CD4-positive, alpha-beta T cell (primary cell): ENCODE measurements at places on chromosomes 11 and 22. TPM values are rescaled to one million over a fixed set of nuclear protein-coding genes. Genes with fewer than 3 reads are reported as not detected.

The TMEM179B gene
- total RNA-seq, result 34.7 TPM

The SCN2B gene
- not detected for total RNA-seq

The BTG4 gene
- total RNA-seq, result not detected

GRCh38 chr11:19422276-19422675 lies 181.5 kb upstream of the E2F8 start:
- no peak for DNase-seq

GRCh38 chr11:117387992-117388755 lies 60.5 kb downstream of the CEP164 start:
- no peak for DNase-seq

GRCh38 chr11:114122686-114123085 lies 63.2 kb downstream of the ZBTB16 start:
- no peak for DNase-seq

GRCh38 chr11:18011633-18012032 lies 1.2 kb downstream of the SERGEF start:
- no peak for DNase-seq

- no peak for DNase-seq
These were observed 69.2 kb upstream of the SHANK2 start for GRCh38 chr11:71321433-71322191.

GRCh38 chr11:7904917-7905316 lies 26.2 kb downstream of the OR10A6 start:
- DNase-seq, result no peak
